ENCODE measurements at places on chromosomes 2 and 18. TPM values are rescaled to one million over a fixed set of nuclear protein-coding genes. Genes with fewer than 3 reads are reported as not detected.

- peak; percentile 73 for DNase-seq
Measured at GRCh38 chr2:195659982-195660890, 3.2 kb downstream of the SLC39A10 start.

The LOXHD1 gene
- total RNA-seq, result not detected

DNA sequence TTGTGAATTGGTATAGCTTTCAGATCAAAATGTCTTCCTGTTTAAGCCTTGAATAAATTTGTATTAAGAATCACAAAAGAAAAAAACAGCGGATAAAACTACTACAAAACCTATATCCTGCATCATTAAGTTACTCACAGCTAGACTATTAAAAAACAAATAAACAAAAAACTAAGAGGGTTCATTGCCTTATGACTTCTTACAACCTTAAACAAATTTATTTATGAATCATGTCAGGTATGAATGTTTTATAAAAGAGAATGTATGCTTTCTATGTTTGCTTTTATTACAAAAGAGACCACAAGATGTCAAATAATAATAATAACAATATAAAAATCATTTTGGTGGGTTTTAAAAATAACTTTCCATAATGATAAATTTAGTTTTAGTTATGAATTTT lies 109.6 kb downstream of the FIGN start:
- DNase-seq, result no peak

The WNT10A gene
- 0.97 TPM for total RNA-seq

GRCh38 chr18:22560275-22560610 lies 142.5 kb upstream of the CTAGE1 start:
- no peak for DNase-seq

- no peak for DNase-seq
Measured at GRCh38 chr2:228768818-228769217, 502.3 kb downstream of the PID1 start.

The CAMKMT gene
- 2.9 TPM for total RNA-seq

GRCh38 chr2:134079373-134079772 lies 174.5 kb upstream of the MGAT5 start:
- DNase-seq, result no peak

DNA sequence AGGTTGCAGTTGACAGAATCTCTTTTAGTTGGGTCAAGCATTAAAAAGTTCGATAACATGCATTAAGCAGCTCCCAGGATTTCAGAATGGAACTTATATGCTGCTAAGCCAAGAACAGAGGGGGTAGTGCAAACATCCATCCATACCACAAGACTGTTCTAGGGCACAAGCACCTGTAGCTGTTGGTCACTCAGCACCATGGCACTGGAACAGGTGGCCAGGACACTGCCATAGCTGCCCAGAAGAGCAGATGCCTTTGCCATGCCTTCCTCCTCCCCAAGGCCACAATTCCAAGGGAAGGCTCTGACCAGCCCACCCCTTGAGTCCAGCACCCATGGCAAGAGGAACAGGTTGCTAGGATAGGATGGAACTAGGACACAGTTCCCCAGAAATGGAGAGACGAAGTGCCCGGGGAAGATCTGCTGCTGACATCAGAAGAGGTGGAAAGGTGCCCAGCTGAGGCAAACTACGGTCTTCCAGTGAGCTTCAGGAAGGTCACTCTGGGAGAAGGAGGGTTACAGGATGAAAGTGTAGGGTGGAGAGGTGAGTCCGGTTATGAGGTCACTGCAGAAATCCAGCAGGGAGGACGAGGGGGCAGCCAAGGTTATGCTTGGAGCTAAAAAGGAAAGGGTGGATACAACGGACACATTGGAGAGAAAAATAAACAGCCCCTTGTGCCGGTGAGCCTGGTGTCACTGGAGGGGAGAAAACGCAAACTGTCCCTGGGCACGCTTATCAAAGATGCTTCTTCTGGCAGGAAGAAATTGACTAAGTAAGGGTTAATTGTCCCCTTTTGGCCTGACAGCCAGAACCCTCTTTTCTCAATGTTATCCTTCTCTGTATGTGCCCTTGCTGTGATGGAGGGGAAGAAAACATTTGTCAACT lies 41.9 kb downstream of the C1QL2 start:
- DNase-seq, result no peak

Data from uterus (tissue), 4 donors.